ENCODE measurements at places on chromosomes 6 and 20. TPM values are rescaled to one million over a fixed set of nuclear protein-coding genes. Genes with fewer than 3 reads are reported as not detected.

DNA sequence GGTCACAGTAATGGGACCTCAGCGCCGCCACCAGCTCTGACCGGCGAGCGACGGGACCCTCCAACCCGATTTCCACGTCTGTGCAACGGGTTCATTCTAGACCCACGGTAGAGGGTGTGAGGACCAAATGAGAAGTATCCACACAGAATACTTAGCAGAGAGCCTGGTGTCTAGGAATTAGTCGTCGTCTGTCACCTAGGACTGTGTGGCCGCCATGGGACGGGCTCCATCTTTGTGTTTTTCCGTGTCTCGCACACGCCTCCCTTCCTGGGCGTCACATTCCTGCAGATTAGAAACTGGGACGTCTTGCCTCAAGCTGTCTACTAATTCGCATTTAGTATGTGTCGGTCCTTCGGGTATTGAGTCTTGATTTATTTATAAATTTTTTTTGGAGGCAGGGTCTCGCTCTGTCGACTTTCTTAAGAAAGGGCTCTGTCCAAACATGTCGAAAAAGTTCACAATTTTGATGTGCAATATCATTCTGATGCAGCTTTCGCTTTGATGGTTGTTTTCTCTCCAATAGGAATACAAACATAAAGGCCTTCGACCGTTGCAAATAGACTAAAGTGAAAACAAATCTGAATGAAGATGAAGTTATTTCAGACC, 563 bp downstream of the MGME1 start:
- DNase-seq = peak; percentile 58

DNA sequence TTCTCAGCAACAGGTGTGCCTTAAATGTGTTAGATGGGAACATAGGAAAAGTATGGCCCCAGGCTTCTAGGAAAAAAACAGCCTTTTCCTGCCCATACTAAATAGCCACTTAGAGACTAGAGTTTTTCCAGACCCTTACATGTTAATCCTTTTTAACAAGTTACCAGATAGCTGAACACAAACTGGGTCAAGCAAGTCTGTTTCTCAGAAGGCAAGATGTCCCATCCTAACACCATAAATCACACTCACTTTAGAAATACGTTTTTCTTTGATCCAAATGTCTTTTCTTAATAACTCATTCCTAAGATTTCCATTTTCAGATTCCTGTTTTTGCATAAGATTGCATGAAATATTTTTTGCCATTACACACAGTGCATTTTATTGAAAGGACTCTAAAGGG, 241.3 kb downstream of the KCNQ5 start:
- DNase-seq = no peak

- no peak for DNase-seq
These were observed 213.9 kb upstream of the PRDM1 start for GRCh38 chr6:105872249-105872648.

DNA sequence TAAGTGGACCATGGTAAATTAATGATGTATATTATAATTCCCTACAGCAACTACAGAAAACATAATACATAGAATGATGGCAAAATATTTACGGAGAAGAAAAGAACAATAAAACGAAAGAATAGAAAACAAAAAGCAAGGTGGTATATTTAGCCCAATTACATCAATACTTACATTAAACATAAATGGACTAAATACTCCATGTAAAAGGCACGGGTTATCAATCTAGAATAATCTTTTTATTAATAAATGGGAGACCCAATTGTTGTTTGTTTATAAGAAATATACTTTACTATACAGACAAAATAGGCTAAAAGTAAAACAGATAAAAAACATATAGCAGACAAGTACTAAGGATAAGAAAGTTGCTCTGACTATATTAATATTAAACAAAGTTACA, 137.2 kb downstream of the TASP1 start:
- no peak for DNase-seq

- DNase-seq = no peak
These were observed 189.5 kb downstream of the UNC5CL start for GRCh38 chr6:40849546-40849945.

GRCh38 chr20:37846573-37846972, 56.4 kb upstream of the VSTM2L start:
- no peak for DNase-seq

DNA sequence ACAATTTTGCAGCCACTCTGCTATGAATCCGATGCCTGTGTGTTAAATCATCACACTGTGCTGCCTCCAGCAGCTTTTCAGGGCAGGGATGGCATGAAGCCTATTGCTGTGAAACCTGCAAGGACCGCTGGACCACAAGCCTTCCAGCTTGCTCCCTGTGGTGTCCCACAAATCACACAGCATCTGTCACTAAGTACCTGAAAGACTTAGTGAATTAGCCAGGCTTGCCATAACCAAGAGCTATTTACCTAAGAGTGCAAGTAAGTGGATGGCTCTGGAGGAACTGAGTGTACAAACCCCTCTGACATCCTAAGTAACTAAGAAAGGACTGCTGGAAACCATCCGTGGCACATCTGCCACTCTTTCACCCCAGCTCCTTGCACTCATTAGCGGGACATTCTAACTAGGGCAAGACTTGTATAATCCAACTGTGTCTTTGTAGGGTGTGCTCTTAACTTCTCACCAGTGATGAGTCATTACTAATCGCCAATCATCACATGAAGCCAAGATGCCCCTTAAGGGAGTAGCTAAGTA, 34.7 kb downstream of the FOXQ1 start:
- DNase-seq = no peak

DNA sequence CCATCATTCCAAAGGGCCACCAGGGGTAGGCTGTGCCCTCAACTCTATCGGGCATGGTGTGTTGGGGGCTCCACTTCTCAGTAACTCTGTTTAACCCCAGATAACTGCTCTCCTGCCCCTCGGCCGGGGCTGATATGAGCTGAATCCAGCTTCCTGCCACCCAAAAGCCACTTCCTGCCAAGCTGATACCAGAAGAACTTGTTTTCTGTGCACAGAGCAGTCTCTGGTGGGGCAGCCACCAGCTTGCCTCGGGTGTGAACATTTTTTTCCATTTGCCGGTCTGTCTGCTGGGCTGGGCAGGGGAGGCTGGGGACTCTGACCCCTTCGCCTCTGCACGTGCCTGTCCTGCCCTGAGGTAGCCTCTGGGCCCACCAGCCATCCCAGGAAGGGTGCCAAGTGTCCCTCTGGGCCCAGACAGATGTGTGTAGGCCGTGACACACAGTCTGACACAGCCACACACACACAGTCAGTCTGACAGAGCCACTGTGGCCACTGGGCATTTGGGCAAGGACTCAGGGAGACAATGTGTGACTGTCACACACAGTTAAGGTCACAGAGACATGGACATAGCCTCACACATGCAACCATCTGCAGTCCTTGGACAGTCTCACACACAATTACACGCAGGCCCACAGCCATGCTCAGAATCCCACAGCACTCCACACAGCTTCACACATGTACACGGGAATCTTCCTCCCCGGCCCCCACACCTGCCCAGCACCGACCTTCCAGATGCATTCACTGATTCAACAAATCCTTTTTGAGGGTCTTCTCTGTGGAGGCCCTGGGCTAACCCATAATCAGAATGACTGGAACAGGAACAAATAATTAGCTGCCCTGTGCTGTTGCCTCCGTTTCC, 45.1 kb downstream of the NOL4L start:
- peak; percentile 91 for DNase-seq

GRCh38 chr20:42270539-42270938, 652.4 kb upstream of the CHD6 start:
- no peak for DNase-seq

GRCh38 chr6:141562186-141562811, 570.4 kb upstream of the GJE1 start:
- peak; percentile 55 for DNase-seq

GRCh38 chr20:35145141-35145564, 2.0 kb downstream of the EDEM2 start:
- peak; percentile 9 for DNase-seq

DNA sequence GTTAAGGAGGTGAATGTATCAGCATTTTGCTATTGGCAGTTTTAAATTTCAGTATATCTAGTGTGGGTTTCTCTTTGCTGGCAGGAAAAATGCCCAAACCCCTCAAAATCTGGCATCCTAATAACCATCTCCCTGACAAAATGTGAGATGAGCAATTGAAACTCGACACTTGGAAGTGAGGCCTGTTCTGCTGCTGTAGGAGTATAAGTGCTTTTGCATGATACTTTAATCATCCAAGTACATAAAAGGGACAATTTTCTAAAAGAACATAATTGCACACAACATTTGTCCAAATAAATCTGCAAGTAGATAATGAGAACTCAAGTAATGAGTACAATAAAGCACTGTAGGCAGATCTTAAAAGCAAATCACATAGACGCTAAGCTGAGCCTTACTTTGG, 36.5 kb downstream of the LAMP5 start:
- no peak for DNase-seq

DNA sequence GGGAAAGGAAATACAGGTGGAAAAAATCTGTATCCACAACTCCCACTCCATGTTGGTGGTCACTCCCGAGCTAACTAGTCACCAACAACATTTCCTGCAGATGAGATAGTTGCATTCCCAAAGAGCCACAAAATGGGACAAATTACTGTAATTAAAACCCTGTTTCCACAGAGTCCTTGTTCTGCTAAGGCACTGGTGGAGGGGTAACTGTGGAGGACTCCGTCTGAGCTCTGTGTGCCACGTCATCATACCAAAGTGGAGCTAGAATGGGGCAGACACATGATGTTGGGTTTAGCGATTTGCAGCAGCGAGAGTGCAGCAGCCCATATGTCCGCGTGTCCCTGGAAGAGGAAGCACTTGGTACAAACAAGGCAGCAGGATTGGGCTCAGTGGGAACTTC, 172.5 kb upstream of the KCNK16 start:
- DNase-seq = no peak

DNA sequence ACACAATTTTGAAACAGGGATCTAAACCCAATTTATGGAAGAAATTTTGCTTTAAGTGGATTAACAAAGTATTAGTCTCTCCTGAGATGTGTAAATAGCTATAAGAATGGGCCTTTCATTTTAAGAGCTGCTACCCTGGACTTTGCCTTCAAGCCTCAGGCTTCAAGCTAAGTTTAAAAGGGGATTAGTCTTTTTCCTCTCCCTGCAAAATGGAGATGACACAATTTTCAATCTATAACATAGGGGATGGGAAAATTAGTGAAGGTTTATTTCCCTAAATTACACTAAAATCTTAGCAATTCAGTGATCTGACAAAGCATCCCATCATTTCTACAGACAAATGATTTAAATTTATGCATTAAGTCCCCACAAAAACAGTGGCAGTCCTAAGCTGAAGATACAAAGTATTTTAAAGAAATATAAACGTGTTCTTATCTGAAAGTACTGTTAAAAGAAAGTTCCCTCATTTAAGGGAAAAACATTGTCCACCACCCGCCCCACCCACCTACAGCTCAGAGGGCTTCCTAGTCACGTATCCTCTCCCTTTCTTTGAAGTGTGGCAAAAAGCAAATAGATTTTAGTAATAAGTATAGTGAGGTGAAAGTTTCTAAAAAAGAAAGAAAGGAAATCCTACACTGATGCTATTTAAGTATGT, 14.5 kb downstream of the ARHGAP18 start:
- peak; percentile 66 for DNase-seq

DNA sequence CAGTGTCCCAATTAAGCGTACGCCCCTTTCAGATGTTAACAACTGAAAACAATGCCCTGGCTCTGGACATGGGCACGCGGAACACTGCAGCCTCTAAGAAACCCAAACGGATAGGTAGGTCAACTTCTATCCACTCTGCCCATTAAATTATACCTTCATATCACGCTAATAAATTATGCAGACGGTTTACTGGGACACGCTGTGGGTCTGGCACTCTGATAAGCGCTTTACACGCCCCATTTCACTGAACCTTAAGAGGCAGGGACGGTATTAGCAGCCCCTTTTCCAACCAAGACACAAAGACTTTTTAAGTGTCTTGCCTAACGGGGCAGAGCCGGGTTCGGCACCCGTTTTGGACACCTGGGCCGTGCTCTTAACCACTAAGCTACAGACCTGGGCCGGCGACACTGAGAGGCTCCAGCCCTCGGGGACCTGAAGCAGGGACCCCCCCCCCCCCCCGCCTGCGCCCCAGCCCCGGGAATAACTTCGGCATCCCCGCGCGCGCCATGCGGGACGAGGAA, 744 bp downstream of the STAU1 start:
- DNase-seq = peak; percentile 47

DNA sequence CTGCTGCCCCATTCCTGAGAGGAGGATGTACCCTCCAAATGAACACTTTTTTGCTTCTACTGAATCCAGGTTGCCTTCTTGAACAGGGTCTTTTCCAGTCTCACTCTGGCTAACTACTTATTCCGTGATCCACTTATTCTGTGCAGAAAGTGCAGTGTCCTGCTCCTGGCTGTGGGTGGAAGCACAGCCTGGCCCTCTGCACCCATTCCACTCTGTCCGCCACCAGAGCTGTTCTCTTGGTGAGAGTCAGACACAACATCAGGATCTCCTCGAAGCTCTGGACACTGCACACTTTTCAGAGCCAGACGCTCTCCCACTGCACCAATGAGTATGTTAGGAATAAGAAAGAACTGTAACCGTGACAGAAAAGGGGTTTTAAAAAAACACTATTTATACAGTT, 174.2 kb downstream of the MCHR2 start:
- no peak for DNase-seq

DNA sequence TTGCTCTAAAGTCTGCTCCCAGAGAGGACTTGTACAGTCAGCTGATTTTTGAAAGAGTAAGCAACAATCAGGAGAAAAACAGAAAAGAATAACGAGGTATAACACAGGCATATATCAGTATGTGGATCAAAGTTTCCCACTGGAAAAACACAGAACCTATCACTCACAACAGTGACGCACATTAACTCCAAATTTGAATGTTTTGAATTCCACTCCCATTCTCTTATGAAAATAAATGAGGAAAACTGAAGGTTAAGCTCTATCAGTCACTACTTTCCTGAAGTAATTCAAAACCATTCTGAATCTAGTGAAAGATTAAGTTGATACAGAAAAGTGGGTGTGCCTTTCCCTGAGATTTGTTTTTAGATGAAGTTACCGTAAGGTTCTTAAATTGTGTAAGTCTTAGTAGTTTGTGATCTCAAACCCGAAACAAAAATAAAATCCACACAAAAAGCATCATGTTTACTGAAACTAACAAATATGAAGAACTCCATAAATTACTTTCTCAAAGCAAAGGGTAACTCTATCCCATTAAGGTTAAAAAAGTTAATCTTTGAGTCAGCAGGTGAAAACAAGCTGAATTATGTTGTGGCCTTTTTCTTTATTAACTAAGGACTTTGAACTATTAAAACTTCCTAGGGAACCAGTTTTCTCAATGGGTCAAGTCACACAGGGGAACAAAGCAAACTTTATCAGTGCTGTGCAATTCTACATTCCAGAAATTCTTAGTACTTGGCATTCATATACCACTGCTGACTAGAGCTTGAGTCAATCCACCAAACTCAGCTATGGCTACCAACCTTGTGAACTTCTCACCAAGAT, 115.7 kb downstream of the OGFRL1 start:
- no peak for DNase-seq

PPP1R16B gene
- total RNA-seq = 74.9 TPM

TGM3 gene
- total RNA-seq = not detected

NTSR1 gene
- total RNA-seq = not detected

KCNG1 gene
- 1.8 TPM for total RNA-seq

ACTL10 gene
- 2.4 TPM for total RNA-seq

DOK5 gene
- 1.4 TPM for total RNA-seq

PAX1 gene
- total RNA-seq = not detected

MOG gene
- total RNA-seq = not detected

PIM1 gene
- total RNA-seq = 293 TPM

LRRN4 gene
- not detected for total RNA-seq

ACSS2 gene
- total RNA-seq = 14.3 TPM

LAMA4 gene
- not detected for total RNA-seq

ARHGAP40 gene
- total RNA-seq = not detected

ZSCAN12 gene
- 7.4 TPM for total RNA-seq

RAB44 gene
- total RNA-seq = not detected

EGFL8 gene
- total RNA-seq = 14.0 TPM

SLC35F1 gene
- 0.09 TPM for total RNA-seq

CASS4 gene
- total RNA-seq = 3.7 TPM
